ENCODE measurements at places on chromosomes 3 and 15.

DNA sequence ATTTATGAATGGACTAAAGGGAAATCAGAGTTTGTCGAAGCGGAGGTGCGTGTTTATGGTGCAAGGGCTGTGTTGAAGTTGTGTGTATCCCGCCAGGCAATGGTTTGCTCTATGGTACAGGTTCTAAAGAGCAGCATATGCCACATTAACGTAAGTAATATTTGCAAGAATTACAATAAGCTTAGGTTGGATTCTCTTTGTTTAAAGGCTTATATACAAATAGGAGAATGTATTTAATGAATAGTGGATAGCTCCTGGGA, 800 bp downstream of the EPHA3 start:
- no peak for DNase-seq

DNA sequence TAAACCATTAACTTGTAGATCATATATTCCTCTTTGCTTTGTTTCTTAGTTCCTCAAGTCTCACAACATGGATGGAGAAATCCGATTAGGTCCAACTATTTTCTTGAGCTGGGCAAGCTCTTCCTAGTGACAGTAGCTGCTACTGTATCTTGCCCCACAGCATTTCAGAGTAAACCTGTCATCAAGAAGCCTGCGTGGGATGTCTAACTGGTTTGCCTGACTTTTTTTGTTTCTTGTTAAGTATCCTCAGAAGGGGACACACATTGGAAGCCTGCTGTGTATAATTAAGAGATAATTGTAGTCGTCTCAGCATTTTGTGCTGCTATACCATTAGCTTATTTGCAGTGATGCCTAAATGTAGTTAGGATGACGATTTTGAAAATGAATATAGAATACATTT, 29.3 kb upstream of the STT3B start:
- DNase-seq, result peak; percentile 4

DNA sequence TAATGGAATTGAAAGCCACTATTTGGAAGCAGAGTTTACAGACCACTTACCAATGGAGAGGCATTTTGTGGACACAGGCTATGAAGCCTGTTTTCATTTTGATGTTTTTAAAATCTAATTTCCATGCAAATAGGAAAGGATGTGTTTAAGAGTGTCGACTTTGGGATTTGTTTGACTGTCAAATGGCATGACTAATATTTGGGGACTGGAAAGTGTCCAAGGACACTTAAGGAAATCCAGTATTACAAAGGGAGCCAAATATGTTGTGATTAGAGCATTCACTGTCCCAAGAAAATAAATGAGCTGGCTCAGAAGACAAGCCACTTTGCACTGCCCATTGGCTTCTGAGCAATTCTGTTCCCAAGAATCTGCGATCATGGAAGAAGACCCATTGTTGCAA, 34.0 kb upstream of the SLC6A11 start:
- DNase-seq, result no peak

DNA sequence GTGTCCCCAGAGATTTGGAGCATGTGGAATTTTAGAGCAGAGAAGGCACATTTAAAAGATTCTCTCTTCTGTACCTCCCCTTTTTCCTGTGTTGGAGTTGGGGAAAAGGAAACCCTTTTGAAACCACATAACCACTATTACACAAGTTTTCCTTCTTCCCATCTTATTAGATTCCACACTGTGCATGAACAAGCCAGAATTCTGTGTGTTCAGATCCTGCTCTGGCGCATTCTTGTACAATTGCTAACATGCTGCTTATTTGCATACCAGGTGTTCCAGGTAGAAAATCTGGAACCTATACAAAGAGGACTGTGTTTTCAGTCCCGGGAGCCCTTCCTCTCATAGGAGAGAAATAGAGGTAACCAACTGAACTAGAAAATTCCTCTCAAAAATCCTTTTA, 2.6 kb upstream of the CIB2 start:
- DNase-seq, result no peak

- no peak for DNase-seq
Measured at GRCh38 chr15:60346653-60347052, 51.1 kb downstream of the ANXA2 start.

GRCh38 chr3:114436182-114436581, 142.4 kb downstream of the TIGIT start:
- no peak for DNase-seq

GRCh38 chr3:44252332-44252959, 10.8 kb downstream of the TOPAZ1 start:
- DNase-seq, result no peak

GRCh38 chr15:38904298-38904697, 339.7 kb upstream of the RASGRP1 start:
- DNase-seq, result no peak

- DNase-seq, result peak; percentile 35
Measured at GRCh38 chr3:25426408-25426807, 1.7 kb upstream of the RARB start.

- no peak for DNase-seq
Measured at GRCh38 chr3:175378348-175378747, 519.2 kb downstream of the NAALADL2 start.

DNA sequence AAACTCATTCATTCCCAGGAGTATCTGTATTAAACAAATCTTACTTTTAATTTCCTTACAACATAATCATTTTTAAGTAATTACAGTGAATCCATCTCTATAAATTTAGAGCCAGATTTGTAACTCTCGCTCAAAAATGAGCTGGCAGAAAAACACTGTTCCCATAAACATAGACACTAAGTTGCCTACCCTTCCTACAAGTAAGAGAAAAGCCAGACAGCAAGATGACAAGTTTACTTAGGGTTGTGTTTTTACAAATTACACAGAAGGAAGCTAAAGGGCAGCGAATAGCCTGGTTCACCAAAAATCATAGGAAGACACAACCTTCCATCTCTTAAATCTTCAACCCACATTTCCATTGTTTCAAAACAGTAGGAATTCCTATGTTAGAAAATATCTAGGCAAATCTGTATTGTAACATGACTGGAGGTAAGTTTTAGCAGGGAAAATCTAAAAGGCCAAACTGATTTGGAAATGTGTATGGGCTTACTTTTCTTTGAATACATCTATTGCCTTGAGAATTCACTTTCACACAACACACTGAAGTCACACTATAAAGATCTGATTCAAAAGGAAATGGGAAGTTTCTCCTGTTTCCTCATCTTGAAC, 21.7 kb downstream of the HERC1 start:
- DNase-seq, result no peak

GRCh38 chr3:43411429-43411828, 125.1 kb downstream of the SNRK start:
- DNase-seq, result no peak

DNA sequence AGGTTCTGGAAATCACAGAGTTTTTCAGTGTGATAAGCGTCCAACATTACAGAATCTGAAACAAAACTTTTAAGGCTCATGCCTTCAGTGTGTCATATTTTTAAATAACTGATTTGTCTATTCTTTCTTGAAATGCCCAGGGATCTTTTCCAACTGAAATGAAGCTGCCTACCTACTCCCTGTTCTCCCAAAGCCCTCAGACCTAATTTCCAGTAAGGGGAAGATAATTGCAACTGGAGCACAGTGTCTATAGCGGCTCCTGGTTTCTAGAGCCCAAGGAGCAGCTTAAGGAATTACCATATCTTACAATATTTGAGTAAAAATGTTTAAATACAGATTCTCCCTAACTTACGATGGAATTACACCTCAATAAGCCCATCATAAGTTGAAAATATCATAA, 33.0 kb downstream of the LRRC2 start:
- no peak for DNase-seq

DNA sequence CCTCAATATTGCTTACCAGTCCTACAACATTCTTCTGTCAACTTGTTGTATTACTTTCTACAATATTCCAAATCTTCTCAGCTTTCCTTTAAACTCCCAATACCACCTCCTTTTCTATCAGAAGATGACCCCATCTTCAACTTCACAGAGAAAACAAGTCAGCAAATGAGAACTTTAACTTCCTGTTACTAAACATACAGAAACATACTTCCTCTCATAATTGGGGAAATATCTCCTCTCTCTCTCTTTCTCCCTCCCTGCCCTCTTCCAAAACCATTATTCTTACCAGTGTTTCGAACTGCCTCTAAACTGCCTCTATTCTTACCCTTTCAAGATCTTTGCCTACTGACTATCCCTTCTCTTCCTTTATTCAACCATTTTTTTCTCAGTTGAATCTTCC, 1.8 kb upstream of the SNAP23 start:
- DNase-seq, result no peak

DNA sequence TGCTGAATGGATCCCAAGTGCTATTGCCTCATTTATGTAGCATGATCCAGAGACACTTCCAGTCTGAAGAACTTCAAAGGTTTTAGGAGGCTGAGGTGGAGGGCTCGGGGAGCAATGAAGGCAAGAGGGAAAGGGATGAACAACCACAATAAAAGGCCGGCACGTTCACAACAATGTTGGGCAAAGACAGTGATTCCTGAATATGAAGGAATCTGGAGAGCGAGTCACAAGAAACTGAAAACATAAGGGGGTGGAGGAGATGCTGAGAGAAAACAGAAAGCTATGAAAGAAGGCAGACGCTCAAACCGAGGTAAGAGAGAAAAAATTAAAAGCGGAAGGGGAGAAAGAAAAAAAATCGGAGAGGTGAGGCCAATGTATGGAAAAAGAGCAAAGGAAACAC, 120.1 kb downstream of the GREM1 start:
- peak; percentile 58 for DNase-seq

DNA sequence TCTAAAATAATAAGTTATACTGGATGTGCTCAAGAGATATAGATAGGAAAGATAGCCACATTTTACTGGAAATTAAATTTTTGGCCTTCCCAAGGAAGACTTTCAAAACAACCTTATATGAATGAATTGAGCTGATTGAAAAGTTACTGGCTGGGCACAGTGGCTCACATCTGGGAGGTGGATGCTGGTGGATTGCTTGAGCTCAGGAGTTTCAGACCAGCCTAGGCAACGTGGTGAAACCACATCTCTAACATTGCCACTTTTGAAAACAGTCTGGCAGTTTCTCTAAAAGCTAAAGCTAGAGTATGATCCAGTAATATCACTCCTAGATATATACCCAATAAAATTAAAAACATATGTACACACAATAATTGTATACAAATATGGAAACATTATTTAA, 231.4 kb upstream of the POU1F1 start:
- DNase-seq, result no peak

GRCh38 chr3:31433679-31433992, 99.1 kb upstream of the STT3B start:
- DNase-seq, result no peak

DNA sequence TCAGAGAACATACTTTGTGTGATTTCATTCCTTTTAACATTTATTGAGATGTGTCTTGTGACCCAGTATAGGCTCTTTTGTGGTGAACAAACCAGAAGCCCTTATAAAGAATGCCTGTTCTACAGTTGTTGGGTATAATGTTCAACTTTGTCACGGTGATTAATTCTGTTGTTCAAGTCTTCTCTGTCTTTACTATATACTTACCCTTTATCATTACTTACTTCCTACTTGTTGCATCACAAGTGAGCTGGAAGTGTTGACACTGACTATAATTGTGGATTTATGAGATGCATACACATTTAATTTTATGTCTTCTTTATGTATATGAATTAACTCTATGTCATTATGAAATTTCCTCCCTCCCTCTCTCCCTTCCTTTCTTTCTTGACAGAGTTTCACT, 59.7 kb upstream of the TBL1XR1 start:
- peak; percentile 24 for DNase-seq

- no peak for DNase-seq
Measured at GRCh38 chr3:124862006-124862405, 25.2 kb downstream of the ITGB5 start.

DNA sequence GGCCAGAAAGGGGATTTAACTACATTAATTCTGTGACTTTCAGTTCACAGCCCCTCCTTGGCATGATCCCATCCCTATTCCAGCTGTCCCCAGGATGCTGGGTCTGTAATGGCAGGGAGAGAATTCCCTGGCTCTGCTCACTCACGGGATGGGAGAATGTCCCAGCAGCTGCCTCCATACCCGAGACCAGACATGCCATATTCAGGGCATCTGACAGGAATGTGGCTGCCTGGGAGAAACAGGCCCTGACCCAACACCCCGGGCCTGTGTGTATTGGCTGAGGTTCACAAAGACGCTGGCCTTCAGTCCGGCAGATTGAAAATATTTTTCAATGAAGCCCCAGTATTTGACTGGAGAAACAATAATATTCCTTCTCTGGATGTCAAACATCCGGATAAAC, 83.6 kb upstream of the SMAD3 start:
- no peak for DNase-seq

GRCh38 chr3:100546020-100546744, 53.8 kb downstream of the TMEM45A start:
- DNase-seq, result no peak

GRCh38 chr3:124587053-124587408, 143.2 kb upstream of the UMPS start:
- no peak for DNase-seq

DNA sequence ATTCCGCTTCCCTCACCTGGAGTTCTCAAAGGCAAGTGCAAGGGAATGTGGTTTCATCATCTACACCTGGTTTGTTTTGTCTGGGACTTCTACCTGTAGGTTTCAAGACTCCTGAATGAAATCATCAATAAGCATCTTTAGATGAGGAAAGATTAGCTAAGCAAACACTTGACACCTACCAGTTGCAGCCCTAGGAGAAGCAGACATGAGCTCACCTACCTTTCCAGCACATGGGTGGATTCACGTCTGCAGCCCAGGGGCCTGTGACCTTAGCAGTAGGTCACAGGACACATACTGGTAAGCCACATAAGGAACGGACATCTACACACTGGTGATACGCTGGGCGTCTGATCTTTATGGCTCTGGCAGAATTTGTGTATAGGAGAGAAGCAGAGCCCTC, 26.7 kb downstream of the SLCO2A1 start:
- DNase-seq, result no peak

DNA sequence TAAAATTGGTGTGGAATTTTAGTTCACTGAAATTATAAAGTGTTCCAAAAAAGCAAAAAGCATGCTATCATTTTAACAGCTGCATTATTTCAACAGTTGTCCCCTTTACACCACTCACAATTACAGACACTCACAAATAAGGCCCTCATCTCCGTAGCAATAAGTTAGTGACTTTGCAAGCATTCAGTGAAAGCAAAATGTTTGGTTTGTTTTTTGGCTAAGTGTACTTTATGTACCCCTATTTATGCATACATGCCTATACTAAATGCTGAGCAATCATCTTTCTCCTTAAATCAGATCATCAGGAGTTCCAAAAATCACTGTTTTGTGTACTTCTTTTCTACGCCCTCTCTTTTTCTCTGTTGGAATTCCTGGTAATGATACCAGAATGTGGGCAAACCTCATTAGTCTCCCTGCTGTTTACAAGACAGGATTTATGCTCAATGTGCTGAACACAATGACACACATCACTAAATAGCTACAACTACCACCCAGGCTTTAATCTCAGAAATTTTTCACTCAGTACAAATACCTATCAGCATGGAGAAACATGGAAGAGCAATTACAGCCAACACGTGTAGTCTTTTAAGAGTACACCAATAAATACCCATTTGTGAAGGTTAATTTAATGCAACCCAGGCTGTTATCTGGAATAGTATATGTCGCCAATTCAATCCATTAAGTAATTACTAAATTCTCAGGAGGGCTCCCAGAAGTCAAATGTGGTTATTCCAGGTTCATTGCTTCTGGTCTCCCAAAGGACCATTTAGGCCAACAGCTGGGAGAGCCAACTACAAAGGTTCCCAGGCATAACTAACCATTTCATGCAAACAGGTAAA, 12.0 kb downstream of the ALDH1A2 start:
- no peak for DNase-seq

Measured in AG10803 (cell line).